ENCODE measurements at places on chromosomes 1 and 21.

DNA sequence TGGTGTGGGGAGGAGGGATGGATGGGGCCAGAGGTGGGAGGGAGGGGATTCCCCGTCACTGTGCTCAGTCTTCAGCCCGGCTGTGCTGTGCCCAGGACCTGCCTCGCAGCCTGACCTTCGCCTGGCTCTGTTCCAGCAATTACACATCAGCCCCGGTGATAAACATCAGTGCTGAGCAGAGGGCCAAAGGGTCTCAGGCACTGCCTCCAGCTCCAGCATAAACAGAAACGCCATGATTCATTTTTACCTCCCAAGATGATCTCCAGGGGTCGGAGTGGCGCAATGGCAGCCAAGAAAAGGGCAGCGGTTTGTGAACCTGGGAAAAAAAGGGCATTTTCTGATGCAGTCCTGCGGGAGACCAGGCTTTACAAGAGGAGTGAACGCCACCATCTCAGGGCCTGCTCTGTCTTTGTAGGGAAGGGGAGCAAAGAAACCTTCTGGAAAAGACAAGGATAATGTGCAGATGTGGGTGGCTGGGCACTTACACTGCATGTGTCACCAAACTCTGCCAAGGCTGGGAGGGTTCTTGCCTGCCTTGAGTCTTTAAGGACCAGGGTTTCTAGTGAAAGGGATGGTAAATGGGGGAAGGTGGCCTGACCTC, 28.1 kb downstream of the SHISA4 start:
- peak; percentile 58 for DNase-seq

GRCh38 chr1:21673277-21673780, 4.2 kb upstream of the RAP1GAP start:
- DNase-seq: no peak

GRCh38 chr21:36663033-36663855, 35.7 kb upstream of the SIM2 start:
- DNase-seq: no peak

GRCh38 chr1:6111571-6111970, 65.9 kb downstream of the KCNAB2 start:
- DNase-seq: no peak

DNA sequence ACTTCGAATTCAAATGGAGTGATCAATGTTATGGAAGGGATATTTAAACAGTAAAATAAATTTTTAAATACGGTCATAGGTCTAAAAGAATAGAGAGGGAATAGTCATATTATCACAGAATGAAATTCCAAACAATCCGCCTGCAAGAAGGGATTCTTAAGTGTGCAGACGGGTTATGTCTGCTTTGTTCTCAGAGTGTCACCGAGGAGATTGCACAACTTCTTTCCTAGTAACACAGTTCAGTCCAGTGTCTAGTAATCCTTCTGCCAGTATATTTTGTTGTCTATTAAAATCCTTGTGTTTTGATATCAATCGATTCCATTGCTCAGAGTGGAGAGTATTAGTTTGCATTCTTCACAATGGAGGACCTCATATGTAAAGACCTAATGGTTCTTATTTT, 48.4 kb downstream of the LRRC53 start:
- no peak for DNase-seq

- no peak for DNase-seq
These were observed 76.6 kb upstream of the EFHD2 start for GRCh38 chr1:15332952-15333715.

Data from HEK293T (cell line).